Ovary (tissue), 10 donors: ENCODE measurements at places on chromosomes 6 and 20. TPM values are rescaled to one million over a fixed set of nuclear protein-coding genes. Genes with fewer than 3 reads are reported as not detected.

GRCh38 chr6:72464246-72464645, 157.6 kb upstream of the KCNQ5 start:
- DNase-seq, result no peak

GRCh38 chr6:145238787-145239186, 496.5 kb downstream of the EPM2A start:
- no peak for DNase-seq

GRCh38 chr20:20439602-20440190, 71.8 kb downstream of the INSM1 start:
- DNase-seq, result no peak

GRCh38 chr6:37699138-37699766, 1.6 kb upstream of the MDGA1 start:
- DNase-seq, result no peak

DNA sequence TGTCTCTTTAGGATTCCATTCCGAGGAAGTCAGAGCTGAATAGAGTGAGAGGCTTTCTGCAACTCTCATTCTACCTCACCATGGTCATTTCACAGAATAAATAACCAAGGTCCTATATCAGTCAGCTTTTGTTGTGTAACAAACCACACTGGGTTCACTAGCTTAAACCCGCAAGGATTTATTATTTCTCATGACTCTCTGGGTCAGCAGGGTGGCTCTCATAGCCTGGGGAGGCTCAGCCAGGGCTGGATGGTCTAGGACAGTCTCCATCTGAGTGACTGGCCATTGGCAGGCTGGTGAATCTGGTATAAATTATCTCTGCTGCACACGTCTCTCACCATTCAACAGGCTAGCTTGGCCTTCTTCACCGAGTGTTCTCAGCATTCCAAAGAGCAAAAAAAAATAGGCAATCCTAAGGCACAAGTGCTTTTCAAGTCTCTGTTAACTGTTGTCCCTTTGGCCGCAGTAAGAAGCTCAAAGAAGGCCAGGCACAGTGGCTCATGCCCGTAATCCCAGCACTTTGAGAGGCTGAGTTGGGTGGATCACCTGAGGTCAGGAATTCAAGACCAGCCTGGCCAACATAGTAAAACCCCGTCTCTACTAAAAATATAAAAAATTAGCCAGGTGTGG, 39.7 kb downstream of the ISM1 start:
- no peak for DNase-seq

GRCh38 chr6:147769496-147770087, 261.1 kb downstream of the SAMD5 start:
- no peak for DNase-seq

DNA sequence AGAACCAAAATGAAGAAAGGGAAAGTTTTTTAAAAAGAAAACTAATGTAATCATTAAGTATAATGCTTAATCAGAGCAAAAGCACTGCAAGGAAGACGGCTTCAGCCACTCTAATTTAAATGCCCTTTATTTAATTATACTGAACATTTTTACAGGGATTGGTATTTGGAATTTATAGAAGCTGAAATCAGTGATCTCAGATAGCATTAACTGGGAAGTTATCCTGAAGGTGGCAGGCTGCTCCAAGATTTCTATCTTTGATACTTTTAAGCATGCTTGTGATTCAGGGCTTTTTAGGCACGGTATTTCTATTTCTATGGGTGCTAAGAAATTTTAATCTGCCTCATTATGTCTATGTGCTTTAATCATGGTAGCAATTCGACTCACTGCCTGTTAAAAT, 1.3 kb upstream of the NDUFAF4 start:
- DNase-seq, result no peak

DNA sequence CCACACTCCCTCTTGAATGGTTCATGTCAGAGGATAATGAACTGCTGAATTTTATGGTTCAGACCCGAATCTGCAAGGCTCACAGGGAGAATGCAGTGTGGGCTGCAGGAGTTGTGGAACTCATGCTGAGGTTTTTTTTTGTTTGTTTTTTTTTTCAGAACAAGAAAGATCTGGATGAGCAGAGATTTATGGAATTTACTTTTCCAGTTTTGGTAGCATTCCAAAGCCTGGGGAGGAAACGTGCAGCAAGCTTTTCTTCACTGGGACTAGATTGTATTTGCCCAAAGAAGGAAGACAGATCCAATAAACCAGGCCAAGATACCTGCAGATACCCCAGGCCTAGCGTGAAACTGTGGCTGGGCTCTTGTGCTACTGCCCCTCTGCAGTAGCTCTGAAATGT, 223.9 kb upstream of the TAB2 start:
- DNase-seq, result no peak

GRCh38 chr6:148972481-148972880, 225.7 kb downstream of the UST start:
- DNase-seq, result peak; percentile 59

The TNFRSF6B gene
- total RNA-seq, result 2.0 TPM

The EPHA7 gene
- total RNA-seq, result 2.0 TPM

The MUC22 gene
- not detected for total RNA-seq

The CLVS2 gene
- total RNA-seq, result not detected

The CYP24A1 gene
- total RNA-seq, result 0.15 TPM
